Transverse colon (tissue), 4 donors: ENCODE measurements at places on chromosomes 4 and X.

DNA sequence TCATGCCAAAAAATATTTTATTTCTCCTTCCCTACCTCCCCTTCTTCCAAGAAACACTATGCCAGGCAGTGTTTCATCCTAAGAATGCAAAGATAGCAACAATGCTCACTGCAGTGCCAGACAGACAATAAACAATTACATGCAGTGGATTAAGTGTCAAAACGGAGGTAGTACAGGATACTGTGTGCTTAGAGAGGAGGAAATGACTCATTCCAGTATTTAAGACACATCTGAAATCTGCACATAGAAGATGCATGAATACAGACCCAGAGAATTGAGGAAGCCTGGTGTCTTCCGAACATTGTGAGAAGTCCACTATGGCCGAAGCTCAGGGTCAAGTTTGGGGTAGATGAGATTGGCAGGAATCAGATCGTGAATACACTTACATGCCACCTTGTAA, 326.4 kb downstream of the PPP3CA start:
- DNase-seq = no peak

DNA sequence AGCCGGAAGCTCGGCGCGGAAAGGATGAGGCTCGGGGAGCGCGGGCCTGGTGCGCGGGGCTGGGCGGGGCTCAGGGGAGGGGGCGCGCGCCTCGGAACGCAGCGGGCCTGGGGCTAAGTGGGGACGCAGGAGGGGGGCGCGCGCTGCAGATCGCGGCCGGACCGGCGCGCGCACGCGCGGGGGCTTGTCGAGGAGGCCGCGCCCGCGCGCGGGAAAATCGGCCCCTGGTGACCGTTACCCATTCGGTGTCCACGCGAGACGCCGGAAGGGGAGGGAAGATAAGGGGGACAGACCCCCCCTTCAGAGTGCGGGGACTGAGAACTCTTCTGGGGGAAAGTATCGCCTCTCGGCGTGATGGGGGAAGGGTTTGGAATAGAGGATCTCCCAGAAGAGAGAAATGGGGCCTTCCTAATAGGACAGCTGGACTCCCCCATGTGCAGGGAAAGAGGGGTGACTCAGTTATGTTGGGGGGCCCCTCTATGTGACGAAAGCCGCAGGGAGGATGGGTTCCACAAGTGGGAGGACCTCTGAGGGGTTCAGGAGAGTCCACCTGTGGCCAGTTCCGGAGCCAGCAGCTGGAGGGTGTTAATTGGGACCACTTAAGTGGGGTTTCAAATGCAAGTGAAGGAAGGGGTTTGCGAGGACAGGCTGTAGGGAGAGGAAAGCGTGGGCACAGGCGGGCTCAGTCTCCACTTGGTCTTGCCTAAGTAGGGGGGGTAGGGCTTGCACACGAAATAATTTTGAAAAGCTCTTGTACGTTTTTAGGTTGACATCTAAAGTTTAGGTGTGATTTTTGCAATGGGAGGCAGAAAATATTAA, 584 bp downstream of the SUV39H1 start:
- no peak for DNase-seq

DNA sequence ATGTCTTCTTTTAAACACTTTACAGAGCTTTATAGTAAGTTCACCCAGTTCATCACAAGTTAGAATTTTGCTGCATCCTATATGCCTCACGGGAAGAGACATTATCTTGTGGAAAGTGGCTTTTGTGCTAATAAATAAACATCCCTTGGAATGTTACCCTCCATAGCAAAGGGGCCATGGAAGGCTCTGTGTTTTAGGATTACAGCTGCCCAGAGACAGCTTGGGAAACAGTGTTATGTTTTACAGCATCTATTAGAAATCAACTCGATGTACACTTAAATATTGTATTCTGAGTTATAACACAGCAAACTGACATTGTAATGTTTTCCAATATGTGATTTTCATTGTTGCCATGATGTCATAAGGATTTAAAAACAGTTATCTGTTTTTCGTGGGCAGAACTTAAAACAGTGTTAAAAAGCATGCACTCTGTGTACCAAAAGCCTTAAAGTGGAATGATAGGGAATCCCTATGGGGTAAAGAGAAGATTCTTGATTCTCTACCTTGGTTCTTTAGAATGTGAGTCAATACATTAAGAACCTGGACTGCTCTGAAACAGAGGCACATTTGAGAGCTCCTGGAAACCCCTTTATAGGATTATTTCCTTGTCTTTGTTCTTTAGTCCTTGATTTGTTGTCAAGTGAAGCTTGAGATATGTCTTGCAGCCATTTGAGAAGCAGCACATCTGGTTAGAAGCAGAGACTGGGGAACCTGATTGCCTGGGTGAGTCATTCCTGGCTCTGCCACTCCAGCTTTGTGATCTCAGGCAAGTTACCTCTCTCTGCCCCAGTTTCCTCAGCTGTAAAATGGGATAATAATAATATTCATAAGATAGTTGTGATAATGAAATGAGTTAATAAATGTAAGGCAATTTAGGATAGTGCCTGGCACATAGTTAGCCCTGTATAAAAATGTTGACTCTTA, 41.6 kb downstream of the ARHGAP10 start:
- DNase-seq = no peak

DNA sequence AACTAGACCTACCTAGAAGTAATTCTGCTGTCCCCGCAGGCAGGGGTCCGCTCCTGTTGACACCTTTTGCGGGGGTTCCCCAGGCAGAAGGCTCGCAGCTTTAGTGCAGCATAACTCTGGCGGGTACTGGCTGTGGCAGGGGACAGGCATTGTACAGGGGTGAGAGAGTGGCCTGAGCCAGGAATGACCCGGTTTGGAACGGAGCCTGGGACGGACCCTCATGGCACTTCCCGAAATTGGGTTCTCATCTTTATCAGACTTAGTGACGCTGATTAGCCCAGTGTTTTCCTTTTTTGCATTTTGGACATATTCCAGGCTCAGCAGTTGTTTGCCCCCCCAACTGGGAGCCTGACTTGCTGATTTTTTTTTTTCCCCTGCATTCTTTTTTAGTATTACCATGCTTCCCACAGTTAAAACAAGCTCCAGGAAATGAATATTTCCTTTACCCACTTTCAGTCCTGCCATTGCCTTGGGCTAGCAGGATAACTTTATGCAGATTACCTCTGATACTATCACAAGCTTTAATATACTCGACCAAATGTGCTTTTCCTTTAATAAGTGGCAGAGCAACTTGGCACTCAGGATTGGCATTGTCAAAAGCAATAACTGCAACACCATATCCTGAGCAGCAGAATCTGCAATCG, 55.8 kb upstream of the WDR1 start:
- DNase-seq = no peak

DNA sequence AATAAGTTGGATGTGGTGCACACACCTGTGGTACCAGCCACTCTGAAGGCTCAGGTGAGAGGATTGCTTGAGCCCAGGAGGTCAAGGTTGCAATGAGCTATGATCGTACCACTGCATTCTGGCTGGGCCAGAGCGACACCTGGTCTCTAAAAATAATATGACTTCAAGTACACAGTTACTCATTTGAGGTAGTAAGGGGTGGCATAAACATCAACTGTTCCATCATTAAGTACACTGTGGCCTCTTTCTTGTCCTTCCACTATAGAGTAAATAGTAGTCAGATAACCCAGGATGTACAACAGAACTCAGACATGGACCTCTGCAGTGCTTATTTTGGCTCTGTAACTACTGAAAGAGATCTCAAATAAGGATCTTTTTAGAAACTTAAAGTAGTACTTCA, 10.6 kb downstream of the FAM9B start:
- DNase-seq = no peak

DNA sequence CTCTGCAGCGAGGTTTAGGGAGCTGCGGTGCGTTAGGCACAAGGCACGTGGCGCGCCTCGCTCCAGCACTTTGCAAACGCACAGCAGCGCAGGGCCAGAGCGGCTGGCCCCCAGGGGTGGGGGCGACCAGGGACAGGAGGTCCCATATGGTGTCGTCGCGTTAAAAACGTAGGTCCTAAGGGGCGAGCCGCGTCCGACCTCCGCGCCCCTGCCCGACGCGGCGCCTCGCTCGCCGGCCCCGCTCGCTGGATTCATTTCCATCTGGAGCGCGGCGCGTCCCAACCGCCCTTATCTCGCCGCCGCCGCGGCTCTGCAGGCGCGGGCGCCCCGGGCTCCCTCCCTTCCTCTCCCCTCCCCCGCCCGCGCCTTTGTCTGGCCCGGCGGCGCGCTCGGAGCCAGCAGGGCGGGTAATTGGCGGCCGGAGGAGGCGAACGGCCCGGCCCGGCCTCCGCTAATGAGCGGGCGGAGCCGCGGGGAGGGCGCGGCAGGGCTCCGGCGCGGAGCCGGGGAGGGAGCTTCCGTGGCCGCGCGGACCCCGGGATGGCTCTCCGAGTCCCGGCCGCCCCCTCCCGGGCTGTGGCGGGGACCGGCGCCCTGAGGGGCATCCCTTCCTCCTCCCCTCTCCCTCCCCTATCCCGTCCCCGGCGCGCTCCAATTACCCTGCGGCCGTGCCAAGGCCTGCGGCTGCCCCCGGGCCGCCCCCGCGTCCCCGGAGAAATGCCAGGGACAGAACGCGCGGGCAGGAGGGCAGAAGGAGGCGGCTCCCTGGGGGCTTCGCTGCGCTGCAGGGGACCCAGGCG, 409.0 kb downstream of the BCOR start:
- peak; percentile 68 for DNase-seq

DNA sequence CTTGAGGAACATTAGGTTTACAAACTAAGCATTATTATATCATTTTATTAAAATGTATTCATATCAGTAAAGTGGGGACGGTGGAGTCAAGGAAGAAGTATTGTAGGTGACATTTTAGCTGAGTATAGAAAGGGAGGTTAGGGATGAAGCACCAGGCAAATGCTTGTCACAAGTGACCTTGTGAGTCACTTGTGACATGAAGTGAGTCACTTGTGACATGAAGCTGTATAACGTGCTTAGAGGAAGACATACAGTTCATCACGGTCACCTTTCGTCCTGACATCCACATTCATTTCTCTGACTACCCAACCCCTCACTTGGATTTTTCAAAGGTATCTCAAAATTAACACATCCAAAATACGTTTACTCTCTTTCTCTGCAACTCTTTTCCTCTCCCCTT, 1034.8 kb downstream of the DMD start:
- no peak for DNase-seq
